ENCODE measurements at places on chromosomes 4 and X.

DNA sequence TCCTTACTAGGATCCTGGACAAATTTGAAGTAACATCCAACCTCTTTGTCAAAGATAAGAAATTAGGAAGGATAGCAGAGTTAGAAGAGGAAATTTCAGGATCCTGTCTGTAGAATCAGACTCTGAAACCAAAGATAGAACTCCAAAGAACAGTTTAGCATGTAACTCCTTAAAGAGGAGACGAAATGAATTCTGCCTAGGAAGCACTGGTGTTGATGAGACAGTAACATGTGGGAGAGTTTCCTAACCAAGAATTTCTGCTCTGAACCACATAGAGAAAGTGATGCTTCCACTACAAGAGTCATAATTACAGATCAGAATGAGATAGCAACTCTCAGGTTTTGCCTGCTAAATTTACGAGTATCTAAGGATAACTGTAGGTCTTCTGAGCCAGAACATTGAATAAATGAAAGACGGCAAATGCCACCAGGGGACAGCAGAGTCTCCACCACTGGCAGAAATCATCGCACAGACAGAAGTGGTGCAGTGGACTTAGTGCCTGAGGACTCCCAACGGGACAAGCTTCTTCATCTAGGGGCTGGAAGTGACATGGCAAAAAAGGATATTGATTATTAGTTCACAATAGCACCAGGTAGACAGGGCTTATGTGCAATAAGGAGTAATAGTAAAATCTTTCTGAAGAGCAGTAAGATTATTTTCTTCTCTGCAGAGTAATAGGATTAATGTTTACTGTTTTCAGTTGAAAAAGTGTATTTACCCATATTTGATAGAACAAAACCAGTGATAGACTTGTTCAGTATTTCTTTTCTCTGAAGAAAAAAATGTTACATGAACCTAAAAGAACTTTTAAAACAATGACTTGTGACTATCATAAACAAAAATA lies 6.7 kb upstream of the PPID start:
- DNase-seq, result peak; percentile 77

GRCh38 chrX:35439692-35440091 lies 358.4 kb upstream of the MAGEB16 start:
- no peak for DNase-seq

DNA sequence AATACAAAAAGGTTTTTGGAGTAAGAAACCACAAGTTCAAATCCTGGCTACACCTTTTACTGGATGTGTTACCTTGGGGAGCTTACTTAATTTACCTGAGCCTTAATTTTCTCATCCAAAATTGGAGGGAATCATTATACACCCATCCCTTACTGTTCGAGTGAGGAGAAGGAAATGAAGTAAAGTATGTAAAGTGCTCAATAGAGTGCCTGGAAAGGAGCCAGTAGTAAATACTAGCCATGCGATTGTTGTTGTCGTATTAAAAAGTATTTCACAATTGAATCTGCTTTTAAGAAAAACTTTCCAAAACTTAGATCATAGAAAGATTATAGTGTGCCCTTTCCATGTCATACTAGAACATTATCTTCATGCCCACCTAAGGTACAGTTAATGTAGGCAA lies 124.5 kb downstream of the ATXN3L start:
- no peak for DNase-seq

DNA sequence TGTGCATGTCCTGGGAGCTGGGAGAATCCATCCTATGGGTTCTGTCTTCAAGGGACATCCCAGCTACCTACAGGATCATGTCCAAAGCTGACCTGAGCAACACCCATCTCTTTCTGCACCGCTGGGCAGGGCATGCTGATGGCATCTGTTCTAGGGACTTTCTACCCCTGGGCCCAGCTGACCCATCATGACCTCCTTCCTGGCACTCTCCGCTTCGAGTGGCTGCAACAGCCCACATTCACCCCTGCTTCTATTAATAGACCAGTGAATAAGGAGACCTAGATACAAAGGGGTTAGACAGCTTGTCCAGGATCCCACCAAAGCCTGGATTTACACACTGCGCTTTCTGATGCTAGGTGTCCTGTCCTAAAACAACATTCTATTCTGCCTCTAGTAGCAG lies 44.6 kb upstream of the GPR173 start:
- no peak for DNase-seq

DNA sequence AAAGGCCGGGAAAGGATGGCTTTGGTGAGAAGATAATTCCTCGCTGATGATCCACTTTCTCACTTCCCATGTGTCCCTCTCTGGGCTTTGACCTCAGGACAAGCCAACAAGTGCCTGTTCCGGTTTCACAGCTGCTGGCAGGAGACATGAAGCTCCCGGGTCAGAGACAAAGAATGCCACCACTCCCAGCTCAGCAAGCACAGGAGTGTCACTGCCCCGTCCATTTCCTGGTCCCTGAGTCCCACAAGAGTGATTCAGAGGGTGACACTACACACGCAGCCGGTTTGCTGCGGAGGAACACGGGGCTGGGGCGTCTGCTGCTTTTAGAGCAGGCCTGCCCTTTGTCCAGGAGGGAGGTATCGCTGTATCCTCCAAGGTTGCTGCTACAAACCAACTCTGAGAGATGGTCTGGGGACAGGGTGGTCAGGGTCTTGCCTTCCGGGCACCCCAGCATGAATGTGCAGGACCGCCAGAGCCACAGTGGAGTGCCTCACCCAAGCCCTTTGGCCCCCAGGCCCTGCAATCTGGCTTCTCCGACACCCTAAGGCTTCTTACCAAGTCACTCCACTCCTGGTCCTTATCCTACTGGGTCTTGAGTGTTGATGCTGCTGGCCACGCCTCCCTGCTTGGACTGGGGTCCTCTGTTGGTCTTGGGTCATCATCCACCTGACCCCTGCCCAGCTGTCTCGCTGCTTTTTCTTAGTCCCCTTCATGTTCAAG lies 49.5 kb downstream of the CPZ start:
- DNase-seq, result peak; percentile 7

DNA sequence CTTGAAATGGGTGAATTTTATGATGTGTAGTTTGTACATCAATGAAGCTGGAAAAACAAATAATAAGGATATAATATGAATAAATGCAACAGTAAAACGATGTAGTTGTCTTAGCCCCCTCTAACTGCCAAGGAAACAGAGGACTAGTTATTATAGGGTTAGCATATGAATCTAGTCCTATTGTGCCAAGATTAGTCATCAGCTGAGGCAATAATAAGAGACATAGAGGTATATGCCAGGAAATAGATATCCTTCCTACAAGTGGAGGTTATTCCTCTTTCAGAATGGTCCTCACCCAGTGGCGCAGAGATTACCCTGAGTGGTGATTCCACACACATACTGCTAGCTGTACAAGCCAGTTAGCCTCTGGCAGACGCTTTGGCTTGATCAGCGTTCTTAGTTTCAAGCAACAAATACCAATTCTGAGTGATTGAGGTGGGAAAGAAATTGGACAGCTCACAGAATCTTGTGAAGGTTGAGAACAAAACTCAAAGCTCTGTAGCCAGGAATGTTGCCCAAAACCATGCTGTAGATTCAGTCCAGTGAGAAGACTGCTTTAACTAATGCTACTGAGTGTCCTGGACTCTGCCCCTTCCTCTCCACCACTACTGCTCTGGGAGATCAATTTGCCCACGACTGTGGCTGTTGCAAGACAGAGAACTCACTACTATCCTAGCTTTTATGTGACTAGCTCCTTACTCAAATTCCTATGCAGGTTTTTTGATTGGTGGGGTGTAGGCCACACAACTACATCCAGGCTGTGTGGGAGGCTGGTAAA lies 27.0 kb upstream of the ZNF280C start:
- DNase-seq, result no peak

DNA sequence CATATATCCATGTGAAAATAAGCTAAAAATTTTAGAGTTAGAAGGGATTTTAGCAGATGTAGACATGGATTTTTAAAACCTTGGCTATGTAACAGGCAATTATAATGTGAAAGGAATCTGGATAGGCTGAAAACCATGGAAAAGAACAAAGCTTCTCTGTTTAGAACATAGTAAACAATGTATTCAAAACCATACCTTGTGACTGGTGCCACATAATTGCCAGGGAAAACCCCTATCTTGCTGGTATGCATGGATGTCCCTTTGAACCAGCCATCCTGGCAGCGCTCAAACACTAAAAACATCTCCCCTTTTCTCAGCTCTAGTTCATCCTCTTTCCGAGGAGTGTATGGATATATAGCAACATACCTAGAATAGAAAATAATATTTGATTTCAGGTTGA lies 110.6 kb upstream of the CBR4 start:
- DNase-seq, result no peak

GRCh38 chrX:132267392-132267791 lies 48.1 kb upstream of the RAP2C start:
- DNase-seq, result no peak

DNA sequence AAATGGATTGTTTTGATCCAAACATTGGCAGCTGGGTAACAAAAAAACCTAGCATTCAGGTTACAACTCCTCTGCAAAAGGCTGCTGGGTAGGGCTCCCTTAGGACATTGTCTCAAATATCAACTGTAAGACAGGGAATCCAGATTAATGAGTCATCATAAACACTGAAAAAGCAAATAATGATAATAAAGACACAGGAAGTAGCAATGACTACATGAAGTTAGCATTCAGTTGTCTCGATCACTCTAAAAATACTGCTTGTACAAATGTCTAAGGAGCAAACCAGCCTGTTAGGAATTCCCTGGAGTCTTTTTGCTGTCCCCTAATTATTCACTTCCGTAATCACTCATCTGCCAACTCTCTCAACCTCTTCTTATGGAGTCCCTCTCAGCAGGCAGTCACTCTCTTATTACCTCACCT lies 259.2 kb downstream of the GPC3 start:
- DNase-seq, result peak; percentile 52

DNA sequence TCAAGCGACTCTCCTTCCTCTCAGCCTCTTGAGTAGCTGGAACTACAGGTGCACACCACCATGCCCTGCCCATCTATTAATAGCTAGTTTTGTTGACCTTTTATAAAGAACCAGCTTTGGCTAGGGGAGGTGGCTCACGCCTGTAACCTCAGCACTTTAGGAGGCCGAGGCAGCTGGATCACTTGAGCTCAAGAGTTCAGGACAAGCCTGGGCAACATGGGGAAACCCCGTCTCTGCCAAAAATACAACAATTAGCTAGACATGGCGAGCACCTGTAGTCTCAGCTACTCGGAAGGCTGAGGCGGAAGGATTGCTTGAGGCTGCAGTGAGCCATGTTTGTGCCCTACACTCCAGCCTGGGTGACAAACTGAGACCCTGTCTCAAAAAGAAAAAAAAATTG lies 2.7 kb downstream of the TKTL1 start:
- no peak for DNase-seq

GRCh38 chr4:76459291-76459723 lies 24.3 kb downstream of the SHROOM3 start:
- peak; percentile 75 for DNase-seq

DNA sequence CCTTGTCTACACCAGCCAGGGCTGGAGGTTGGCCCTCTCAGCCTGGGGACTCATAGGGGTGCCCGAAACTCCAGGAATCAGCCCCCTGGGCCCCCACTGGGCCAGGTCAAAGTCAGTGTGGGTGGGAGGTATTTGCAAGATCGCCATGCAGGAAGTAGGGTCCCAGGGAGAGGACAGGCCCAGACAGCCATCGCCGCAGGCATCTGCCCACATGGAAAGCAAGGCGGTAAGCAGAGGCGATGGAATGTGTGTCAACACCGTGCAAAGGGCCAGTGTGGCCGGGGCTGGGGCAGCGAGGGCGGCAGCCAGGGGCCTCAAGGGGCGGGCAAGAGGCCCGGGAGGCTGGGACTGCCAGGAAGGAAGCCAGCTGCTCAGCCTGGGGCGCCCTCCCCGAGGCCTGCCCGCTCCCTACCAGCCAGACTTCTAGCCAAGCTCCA lies 19.3 kb upstream of the DUSP9 start:
- DNase-seq, result peak; percentile 28

All from myocyte (in vitro differentiated cells).